ENCODE measurements at places on chromosomes 5 and 9.

- no peak for DNase-seq
Observed at GRCh38 chr5:154866841-154867240, 8.4 kb downstream of the CNOT8 start.

DNA sequence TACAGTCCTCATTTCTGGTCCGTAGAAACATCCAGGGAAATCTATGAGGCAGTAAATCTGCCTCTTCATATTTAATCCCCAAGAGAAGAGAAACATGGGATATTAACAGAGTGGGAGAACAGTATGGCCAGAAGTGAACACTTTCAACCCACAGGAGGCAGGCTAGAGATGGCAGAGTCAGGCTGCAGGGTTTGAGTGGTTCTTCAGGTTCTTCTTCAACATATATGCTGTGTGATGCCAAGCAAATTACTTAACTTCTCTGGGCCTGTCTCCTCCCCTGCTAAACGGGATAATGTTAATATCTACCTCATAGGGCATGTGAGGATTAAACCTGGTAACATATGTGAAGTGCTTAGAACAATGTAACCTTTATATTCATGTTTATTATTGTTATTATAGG is 321.8 kb downstream of the PSAT1 start:
- DNase-seq = no peak

DNA sequence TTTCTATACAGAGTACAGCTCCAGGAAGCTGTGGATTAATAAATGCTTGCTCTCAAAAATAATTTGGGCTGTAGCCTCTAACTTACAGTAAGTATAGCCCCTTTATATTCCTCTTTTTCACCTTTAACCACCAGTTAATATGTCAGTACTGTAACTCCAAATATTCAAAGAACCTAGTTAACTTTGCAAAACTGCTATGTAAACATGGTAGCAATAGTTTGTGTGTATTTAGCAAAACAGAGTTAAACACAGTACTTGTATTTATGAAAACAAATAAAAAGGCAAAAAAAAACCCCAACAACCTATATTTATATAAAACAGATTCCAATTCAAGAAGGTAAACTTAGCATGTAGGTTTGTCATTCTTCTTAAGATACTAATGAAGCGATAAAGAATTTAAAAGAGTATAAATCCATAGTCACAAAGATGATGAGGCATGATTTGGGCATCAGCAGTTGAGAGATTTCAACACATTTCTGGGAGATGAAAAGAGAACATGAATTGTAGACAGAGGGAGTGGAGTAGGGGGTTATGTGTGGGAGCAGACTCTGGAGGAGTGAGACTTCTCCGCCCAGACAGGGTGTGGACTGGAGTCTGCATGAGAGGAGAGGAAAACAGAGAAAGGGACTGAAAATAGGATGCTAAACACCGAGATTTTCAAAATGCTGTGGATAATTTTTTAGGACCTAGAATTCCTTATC is 47.0 kb upstream of the F2RL1 start:
- no peak for DNase-seq

GRCh38 chr9:128568470-128569078 is 16.2 kb downstream of the SPTAN1 start:
- DNase-seq = no peak

DNA sequence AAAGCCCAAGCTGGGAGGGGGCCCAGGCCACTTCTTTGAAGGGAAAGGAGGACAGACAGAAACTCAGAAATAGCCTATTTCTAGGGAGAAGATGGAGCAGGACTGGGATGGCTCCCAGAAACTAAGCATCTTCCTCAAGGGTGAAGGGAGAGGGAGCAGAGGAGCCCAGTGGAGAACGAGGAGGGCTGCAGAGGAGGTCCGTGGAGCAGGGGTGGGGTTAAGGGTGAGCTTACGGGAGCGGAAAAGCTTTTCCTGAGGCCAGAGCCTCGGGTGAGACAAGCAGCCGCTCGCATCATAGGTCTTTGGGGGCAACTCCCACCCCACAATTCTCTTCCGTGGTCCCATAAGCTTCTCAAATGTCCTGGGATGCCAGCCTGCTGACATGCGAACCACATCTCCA is 127.1 kb upstream of the PHYKPL start:
- DNase-seq = no peak

DNA sequence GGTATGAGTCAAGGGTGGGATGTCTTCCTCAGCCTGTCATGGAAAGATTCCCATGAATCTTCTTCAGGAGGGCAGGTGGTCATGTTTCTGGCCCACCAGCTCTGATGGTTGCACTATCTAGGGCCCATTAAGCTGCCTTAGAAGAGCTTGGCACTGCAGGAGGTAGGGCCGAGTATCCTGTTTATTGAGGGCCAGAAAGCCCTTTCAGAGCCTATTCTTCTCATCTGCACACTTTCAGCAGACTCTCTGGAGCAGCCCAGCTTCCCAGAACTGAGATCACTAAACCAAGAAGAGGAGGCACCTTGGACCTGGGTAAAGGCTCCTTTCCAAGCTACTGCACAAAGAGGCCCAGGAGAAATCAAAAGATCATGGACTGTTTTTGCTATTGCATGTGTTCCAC is 146.5 kb downstream of the MTX3 start:
- DNase-seq = no peak

GRCh38 chr9:18980189-18980588 is 52.8 kb downstream of the SAXO1 start:
- DNase-seq = no peak

GRCh38 chr9:21677387-21677786 is 125.0 kb upstream of the MTAP start:
- no peak for DNase-seq

DNA sequence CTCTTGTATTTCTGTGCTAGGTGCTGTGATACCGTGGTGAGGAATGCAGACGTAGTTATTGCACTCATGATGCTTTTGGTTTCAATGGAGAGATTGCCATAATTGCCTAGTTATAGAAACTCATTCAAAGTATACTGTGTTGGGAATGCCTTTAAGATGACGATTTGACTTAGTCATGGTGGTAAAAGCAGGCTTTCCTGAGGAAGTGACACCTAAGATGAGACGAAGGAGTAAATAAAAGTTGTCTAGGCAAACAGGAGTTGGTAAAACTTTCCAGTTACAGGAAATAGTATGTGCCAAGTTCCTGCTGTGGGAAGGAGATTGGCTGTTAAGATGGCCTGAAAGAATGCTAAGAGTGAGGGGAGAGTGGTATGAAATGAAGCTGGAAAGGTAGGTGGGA is 48.1 kb downstream of the FOCAD start:
- DNase-seq = no peak

GRCh38 chr9:116181853-116182610 is 28.4 kb downstream of the PAPPA start:
- DNase-seq = no peak

- peak; percentile 63 for DNase-seq
Observed at GRCh38 chr9:133153227-133154096, 10.3 kb downstream of the GBGT1 start.

All from sigmoid colon (tissue), 7 donors.